Epithelial cell of proximal tubule (primary cell): ENCODE measurements at places on chromosomes 1 and 21. TPM values are rescaled to one million over a fixed set of nuclear protein-coding genes. Genes with fewer than 3 reads are reported as not detected.

Gene PTTG1IP
- 311 and 421 TPM in 2 replicates for total RNA-seq

DNA sequence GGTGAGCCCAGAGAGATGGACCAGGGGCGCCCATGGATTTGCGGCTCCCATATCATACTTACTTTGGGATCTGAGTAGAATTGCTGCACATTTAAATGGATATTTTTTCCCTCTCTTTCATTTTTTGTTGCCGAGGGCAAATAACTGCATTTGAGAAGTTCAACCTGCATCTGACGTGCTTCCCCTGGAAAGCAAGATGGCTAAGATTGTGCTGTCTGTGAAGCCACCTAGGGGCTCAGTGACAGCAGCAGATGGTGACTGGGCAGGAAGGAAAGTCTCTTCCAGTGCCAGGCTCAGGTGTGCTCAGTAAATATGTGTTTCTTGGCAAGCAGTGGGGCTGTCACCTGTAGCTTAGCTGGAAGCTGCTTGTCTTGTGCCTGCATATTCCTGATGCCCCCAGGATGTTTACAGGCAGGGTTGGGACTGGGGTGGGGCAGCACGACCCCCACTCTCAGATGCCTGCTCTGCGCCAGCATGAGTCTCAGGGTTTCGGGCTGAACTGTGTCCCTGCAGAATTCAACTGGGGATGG, 59.8 kb upstream of the ETV3 start:
- no peak for DNase-seq

DNA sequence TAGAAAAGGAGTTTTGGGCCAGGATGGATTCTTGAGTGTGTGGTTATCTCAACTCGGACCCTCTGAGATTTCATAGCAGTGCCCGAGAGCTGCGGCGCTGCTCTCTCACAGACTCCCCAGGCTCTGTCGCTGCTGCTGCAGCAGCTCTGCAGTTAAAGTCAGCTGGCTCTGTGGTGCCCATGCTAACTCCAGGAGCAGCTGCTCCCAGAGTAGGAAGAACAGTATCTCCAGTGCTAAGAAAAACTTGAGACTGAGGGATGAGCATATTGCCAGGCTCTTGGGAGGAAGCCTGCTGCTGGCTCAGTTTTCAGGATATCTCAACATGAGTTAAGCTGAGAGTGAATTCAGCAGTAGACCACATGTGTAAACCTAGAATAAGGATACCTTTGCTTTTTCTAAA, 4.5 kb downstream of the LCE2D start:
- no peak for DNase-seq

GRCh38 chr1:58979677-58980076, 195.8 kb upstream of the JUN start:
- no peak for DNase-seq

DNA sequence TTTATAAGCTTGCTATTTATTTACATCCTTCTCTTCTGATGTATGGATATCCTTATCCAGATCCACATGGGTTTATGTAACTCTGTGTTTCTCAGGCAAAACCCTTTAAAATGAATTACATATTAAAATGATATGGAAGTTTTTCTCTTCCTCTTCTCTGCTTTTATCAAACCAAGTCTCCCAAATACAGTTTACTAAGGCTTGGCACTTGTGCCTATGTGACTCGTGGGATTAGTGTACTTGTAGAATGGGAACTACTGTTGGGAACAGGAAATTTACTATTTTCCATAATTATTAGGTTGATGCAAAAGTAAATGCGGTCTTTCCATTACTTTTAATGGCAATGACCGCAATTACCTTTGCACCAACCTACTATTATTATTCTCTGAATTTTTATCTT, 14.8 kb downstream of the SIM2 start:
- DNase-seq, result no peak

Gene IL10
- not detected in 2 replicates for total RNA-seq

GRCh38 chr1:215071078-215071477, 11.5 kb upstream of the KCNK2 start:
- DNase-seq, result no peak

GRCh38 chr1:168000656-168001055, 63.8 kb upstream of the MPC2 start:
- no peak for DNase-seq

GRCh38 chr1:93758842-93759515, 77.3 kb upstream of the BCAR3 start:
- DNase-seq, result no peak

DNA sequence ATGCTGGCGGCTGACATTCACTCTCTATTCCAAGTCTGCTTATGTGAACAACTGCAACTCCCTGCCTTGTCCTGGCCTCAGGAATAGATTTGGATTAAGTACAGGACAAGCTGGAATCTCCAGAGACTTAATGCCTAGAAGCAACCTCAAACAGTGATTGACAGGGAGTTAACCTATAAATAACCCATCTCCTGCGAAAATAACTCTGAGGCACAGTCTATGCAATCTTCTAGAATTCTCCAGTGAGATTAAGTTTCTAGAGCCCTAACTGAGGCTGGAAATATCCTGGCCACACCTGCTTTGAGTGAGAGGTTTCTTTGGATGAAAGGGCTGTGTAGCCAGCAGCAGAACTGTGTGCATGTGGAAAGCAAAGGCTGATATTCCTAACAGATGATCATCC, 25.3 kb upstream of the ATP1A1 start:
- no peak for DNase-seq

Gene KRTAP11-1
- total RNA-seq, result not detected in 2 replicates

Gene GJA4
- not detected in 2 replicates for total RNA-seq

DNA sequence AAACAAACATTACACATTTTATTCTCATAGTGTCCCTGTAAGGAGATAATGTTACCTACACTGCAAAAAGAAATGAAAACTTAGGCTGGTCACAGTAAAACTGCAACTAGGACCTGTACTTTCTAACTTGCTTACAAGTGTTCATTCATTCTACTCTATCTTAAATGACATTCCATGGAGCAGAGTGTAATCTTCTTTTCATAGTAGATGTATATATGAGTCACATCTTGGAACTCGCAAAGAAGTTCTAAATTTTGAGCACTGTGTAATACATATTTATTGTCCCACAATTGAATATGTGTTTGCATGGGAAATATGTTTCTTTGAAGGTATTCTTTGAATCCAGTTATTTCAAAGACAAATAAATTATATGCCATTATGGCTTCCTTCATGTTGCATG, 1258.5 kb upstream of the ADGRL2 start:
- DNase-seq, result no peak

- no peak for DNase-seq
These were observed 58.2 kb downstream of the FNBP1L start for GRCh38 chr1:93506126-93506525.

DNA sequence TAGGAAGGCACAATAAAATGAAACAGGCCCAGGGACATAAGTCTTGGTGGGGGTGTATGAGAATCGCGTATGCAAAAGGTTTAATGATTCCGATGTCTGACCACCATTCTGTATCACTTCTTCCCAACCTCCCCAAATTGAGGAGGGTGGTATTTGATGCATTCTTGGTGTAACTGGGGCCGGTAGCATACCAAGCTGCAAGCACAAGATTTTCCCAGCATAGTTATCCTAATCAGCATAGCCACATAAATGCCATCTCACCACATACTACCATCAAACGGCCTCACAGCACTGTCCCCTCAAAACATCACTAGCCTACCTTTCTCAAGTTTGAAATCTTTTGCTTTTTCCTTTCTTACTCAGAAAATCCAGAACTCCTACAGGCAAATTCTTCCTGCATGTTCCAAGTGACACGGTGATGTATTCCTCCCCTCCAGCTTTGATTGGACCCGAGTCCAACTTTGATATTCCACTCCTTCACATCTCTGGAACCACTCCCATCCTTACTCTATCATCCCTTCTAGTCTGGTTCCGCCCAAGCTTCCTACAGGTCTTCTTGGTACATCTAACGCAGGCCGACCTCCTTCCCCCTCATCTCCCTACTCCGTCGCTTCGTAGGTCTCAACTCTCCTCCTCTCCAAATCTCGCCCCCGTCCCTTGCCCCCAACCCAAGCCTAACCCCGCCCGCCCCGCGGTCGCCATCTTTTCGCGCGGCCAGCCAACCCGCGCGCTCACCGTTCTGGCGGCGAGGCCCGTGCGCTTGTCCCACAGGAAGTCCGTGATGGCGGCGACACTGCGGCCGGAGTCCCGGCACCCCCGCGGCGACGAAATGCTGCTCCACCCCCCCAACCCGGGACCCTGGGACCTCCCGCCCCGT, 600 bp downstream of the CLK2 start:
- DNase-seq, result no peak

GRCh38 chr1:192916021-192916420, 107.2 kb downstream of the RGS2 start:
- no peak for DNase-seq

Gene CD247
- total RNA-seq, result not detected in 2 replicates
